ENCODE measurements at places on chromosomes 3 and 15.

DNA sequence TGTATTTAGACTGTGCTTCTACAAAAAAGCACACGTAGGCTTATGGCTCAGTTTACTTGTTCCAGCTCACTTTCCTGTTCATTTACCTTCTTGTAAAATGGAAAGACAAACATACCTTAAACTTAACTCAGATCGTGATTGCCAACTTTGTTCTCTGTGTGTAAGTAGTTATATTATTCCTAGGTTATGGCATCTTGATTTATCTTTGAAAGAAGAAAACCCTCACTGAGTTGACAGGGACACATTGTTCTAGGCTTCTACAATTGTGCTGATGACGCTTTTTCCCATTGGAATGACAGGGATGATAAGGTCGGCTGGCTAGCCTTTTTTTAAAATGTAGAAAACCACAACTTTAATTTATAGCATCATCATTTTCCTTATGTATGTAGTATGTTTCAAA, 140.7 kb downstream of the IGF1R start:
- no peak for DNase-seq

- peak; percentile 87 for DNase-seq
These were observed 105.7 kb downstream of the AKAP13 start for GRCh38 chr15:85485956-85486567.

DNA sequence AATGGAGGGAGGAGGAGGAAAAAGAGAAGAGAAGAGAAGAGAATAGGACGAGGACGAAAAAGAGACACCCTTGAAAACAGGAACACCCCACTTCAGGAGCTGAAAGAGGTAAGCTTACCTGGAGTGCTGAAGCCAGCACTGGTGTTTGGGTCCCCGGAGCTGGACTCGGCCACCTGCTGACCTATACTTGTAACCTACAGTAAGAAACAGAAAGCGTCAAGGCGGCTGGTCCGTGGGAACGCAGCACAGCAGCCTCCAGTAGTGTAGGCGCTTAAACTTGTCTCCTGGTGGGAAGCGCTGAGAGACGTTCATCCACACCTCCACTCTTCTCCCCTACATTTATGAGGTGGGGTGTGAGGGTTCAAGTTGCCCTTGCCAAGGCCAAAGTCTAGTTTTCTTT, 141.0 kb downstream of the NSMCE3 start:
- DNase-seq: no peak

- no peak for DNase-seq
These were observed 180.9 kb upstream of the TLE3 start for GRCh38 chr15:70278644-70279043.

GRCh38 chr15:60620708-60621107, 141.8 kb upstream of the ICE2 start:
- peak; percentile 76 for DNase-seq

DNA sequence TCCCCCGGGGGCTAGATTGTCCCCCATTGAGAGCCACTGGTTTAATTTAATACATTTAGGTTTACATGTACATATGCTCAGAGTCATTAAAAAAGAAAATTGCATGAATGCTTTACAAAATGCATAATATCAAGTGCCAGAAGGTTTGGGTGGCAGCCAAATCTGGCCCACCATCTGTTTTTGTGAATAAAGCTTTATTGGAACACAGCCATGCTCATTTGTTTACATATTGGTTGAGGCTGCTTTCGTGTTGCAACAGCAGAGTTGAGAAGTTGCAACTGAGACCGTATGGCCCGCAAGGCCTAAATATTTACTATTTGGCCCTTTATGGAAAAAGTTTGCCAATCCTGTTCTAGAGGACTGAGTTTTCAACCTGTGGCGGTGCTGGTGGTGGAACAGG, 32.1 kb upstream of the RGMA start:
- DNase-seq: no peak

DNA sequence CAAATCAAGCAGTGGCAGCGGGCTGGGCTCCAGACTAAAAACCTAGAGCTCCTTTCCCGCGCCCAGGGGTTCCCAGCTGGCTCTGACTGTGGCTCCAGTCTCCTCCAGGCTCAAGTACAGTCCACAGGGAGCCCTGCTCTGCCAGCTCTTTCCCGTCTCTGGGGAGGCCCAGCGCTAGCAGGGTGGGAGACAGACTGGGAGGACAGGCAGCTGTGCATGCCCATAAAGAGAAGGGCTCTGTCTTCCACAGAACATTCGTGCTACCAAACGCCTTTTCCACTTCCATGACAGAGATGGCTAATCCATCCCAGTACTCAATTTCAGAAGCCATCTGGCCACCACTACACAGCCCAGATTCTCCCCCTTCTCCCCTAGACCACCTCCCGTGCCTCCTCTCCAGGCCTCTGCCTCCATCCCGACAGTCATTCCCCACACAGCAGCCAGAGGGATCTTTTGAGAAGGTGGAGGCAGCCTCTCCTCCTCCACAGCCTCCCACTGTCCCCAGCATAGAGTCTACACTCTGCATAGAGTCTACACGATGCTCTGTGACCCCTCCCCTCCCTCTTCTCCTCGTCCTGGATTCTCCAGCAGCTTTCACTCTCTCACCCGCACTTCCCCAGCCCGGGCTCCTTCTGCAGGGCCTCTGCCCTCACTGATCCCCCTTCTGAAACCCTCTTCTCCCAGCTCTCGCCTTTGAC, 6.8 kb upstream of the DUSP7 start:
- DNase-seq: no peak

- no peak for DNase-seq
These were observed 66.4 kb upstream of the GOLIM4 start for GRCh38 chr3:168162172-168162571.

DNA sequence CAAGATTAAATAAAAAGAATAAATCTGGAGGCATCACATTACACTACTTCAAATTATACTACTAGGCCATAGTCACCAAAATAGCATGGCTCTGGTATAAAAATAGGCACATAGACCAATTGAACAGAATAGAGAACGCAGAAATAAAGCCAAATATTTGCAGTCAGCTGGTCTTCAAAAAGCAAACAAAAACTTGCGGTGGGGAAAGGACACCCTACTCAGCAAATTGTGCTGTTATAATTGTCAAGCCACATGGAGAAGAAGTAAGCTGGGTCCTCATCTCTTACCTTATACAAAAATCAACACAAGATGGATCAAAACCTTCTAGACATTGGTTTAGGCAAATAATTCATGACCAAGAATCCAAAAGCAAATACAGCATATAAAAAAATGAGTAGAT, 259.2 kb upstream of the SLITRK3 start:
- DNase-seq: no peak

GRCh38 chr3:146241523-146242240, 9.2 kb downstream of the PLSCR4 start:
- DNase-seq: no peak

GRCh38 chr3:188796122-188796631, 375.6 kb upstream of the TPRG1 start:
- peak; percentile 66 for DNase-seq

- DNase-seq: no peak
These were observed 58.5 kb upstream of the CTSH start for GRCh38 chr15:79003301-79003700.

DNA sequence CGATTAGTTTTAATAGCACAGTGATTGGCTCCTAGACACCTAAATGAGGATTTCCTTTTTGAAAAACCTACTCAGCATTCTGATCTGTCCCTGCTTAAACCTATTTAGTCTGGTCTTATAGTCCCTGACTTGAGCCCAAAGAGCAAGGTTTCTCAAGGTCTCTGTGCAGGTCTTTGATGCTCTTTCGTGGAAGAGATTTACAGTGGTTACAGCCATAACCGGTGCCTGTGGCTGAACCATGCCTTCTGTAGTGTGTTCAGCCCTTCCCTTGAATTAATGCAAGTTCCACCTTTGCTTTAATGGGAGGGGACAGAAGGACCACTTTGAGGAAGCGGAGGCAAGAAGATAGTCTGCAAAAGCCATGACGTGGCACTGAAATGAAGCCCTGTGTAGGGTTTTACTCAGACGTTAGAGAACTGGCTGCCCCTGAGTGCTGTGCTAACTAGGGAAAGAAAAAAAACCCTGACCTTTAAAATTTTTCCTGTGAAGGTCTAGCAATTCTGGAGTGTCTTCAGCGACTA, 43.0 kb downstream of the ZBTB38 start:
- DNase-seq: no peak

DNA sequence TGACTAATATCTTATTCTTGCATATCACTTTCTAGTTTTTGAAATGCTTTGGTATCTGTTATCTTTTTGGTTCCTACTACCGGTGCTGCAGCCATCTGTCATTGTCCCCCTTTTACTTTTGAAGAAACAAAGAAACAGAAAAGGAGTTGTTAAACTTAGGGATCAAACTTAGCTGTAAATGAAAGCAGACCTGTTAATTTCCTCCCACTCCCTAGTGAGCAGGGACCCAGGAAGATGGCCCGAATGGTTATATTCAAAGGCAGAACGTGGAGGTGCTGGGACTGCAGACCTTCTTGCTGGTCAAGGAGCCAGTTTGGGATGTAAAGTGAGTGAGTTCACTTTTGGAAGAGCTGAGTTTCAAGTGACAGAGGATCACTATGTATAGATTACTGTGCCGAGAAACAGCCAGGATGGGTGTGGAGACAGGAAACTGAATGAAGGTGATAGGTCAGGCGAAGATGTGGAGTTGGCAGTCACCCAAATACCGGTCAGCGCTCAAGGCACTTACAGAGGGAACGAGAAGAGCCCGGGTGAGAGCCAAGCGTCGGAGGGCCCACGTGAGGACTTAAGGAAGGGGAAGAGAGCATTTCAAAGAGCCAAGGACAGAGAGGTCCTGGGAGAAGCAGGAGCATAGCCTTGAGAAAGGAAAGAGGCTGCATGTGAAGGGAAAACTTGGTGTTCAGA, 20.1 kb downstream of the KBTBD8 start:
- peak; percentile 51 for DNase-seq

- DNase-seq: no peak
These were observed 56.8 kb downstream of the CD86 start for GRCh38 chr3:122111974-122112373.

- no peak for DNase-seq
These were observed 128.0 kb downstream of the GMNC start for GRCh38 chr3:190734490-190734889.

- DNase-seq: no peak
These were observed 30.3 kb upstream of the MFSD1 start for GRCh38 chr3:158771577-158771976.

DNA sequence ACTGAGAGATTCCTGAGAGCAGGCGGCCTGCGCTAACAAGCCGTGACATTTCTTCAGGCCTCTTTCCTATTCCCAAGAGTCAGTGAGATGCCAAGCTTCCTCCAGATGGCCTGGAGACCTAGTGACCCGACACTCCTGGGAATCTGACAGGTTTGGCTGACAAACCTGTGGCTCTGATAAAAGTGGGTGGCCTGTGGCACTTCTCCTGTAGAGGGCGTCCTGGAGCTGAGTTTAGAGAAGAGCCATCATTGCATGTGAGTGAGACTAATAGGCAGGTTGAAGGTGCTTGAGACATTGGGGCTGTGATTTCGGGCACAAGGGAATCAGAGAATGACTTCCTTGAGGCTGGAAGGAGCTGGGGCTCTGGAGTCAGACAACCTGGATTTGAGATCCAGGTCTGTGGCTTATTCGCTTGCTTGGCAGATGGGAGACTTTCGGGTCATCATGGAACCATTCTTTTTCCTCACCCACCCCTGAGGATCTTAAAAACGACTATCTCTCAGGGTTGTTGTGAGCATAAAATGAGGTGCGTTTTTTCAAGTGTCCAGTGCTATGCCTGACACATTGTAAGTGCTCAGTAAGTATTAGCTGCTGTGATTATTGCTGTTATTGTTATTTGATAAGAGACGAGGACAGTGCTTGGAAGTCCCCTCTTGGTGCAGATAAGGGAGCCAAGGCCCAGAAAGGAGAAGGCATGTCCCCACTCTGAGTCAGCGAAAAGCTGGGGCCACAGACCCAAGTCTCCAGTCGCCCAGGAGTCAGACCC, 77.2 kb downstream of the SCN10A start:
- peak; percentile 52 for DNase-seq

DNA sequence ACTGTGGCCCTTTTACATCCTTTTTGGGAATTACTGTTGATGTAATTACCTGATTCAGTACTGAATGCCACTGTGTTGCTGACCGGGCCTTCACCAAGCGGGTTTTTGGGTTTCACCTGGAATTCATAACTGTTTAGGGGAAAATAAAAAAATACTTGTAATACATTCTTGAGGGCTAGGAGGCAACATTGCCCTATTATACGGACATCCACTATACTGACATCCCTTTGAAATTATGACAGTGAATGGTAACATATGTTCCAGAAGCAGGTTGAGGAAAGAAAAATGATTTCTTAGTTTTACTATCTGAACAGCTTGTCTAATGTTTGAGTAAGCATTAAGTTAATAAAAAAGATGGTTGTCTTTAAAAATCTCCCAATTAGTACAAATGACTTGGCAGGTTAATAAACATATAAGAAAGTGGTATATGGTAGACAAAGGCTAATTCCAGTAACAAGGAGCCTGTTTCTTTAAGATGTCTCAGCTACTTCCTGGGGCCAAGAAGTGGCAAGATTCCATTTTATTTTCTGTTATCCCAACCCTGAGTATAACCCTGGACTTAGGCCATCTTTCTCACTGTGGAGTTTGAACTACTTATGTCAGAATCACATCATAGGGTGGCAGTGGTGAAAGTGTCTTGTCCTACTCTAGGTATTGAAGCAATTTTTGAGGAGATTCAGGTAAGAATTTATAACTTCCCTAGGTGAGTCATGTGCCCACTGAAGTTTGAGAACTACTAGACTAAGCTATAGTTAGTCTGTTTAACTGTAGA, 45.5 kb downstream of the TFG start:
- no peak for DNase-seq

DNA sequence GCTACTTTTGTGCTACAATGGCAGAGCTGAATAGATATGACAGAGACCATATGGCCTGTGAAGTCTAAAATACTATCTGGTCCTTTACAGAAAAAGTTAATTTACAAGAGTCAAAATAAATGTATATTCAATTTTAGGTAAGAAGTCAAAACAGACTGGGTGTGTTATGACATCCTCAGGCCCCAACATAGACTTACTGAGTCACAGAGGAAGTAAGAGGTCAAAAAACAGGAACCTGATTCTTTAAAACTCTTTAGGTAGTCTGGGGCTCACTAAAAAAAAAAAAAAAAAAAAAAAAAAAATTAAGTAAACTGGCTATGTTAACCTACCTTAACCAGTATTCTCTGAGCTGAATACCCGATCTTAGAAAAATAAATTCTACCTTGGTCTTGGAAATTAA, 13.1 kb downstream of the DNAAF4 start:
- DNase-seq: peak; percentile 8

- DNase-seq: no peak
These were observed 91.5 kb upstream of the PROK2 start for GRCh38 chr3:71876135-71877105.

DNA sequence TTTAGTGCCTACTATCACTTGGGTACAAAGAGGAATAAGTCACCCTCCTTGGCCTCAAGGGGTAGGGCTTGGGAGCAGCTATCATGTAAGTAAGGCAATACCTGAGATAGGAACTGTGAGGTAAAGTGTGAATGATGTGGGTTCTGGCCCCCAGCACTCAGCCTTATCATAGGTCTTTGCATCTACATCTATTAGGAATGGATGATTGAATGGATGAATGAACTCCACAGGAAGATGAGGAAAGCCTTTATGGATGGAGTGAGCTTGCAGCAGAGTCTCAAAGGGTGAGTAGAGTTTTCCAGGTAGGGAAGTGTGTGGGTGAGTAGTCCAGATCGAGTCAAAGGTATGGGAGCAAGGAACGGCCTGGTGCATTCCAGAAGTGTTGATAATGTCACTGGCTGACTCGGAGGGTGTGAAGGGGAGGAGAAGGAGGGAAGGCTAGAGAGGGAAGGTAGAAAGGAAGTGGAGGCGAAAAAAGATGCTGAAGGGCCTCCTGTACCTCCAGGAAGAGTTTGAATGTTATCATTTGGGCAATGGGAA, 13.1 kb upstream of the ABHD2 start:
- DNase-seq: peak; percentile 69
